ENCODE measurements at places on chromosomes 1 and 21.

DNA sequence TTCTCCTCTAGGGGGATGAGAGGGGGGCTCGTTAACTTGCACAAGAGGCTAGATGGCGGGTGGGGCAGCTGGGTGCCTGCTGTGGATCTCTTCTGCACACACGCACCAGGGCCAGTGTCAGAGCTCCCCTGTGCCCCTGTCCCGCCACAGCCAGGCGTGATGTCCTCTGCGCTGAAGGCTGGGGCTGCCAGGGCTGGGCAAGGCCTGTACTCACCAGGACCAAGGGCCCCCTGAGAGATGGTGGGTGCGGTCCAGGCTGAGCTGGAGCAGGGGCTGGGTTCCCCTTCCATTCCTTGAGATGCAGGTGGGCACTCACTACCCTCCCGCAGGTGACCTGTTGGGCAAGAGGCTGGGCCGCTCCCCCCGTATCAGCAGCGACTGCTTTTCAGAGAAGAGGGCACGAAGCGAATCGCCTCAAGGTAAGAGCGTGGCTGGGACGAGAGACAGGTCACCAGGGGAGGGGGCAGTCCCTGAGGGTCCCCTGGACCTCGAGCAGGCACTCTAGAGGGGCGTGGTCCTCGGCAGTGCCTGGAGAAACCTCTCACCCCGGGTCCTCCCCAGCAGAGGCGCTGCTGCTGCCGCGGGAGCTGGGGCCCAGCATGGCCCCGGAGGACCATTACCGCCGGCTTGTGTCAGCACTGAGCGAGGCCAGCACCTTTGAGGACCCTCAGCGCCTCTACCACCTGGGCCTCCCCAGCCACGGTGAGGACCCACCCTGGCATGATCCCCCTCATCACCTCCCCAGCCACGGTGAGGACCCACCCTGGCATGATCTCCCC is 15.2 kb downstream of the SAMD11 start:
- DNase-seq, result no peak

DNA sequence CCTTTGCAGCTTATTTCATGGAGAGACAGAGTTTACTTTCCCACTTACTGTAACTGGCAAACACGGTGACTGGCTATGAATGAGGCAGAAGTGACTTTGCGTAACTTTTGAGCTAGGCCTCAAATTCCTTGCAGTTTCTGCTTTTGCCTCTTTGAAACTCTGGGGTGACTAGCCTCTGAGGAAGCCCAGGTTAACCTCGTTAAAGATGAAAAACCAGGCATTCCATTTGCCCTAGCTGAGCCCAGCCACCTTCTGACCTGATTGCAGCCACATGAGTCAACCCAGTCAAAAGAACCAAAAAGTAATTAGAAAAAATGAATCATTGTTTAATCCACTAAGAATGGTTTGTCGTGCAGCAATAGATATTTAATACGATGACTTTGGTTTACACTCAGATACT is 20.4 kb downstream of the PRMT6 start:
- DNase-seq, result no peak

DNA sequence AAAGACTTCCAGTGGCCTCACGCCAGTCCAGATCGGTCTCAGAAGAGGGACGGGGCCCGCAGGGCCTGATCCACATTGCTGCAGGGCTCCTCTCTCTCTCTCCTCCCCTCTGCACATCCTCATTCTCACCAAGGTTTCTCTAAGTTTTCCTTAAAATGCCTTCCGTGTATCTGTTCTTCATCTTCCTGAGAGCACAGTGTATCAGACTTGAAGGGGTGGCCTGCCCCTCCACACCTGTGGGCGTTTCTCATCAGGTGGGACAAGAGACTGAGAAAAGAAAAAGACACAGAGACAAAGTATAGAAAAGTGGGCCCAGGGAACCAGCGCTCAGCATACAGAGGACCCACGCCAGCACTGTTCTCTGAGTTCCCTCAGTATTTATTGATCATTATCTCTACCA is 66.4 kb downstream of the PRKAB2 start:
- no peak for DNase-seq

- DNase-seq, result no peak
These were observed 138.2 kb upstream of the CACNA1E start for GRCh38 chr1:181345146-181345545.

GRCh38 chr1:31689854-31690253 is 14.0 kb downstream of the COL16A1 start:
- DNase-seq, result no peak

DNA sequence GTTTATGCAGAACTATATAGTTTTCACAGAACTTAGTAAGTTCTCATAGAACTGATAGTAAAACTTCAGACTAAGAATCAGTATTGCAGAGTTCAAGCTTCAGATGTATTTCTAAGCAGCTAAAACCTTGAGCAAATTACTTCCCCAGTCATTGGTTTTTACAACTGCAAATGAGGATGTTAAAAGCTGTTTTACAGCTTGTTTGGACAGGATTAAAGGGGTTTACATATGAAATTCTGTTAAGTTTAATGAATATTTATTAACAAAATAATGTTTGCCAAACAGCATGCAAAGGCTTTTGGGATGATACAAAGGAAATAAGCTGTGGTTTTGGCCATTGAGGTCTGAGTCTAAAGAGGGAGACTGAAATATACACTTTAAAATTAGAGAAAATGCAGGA is 39.1 kb downstream of the CRB1 start:
- DNase-seq, result no peak

GRCh38 chr1:114466334-114467014 is 44.5 kb downstream of the TRIM33 start:
- no peak for DNase-seq

GRCh38 chr1:17865912-17866739 is 111.0 kb downstream of the ACTL8 start:
- no peak for DNase-seq

DNA sequence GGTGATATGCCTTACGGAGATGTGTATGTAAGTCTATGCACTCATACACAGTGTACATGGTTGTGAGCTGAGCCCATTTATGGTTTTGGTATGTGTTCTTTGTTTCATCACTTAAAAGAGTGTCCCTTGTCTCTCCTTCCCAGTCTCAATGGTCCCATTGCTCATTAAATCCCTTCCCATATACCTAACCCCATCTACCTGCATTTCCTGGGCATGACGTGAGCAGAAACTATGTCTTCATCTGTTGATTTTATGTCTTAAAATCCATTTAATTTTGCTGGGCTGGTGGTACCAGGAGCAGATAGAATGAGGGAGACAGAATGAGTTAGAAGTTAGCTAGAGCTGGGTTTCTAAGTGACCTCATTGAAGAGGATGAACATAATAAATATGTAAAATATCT is 44.8 kb downstream of the ADAMTS1 start:
- DNase-seq, result no peak

GRCh38 chr1:221644663-221645258 is 97.1 kb downstream of the DUSP10 start:
- DNase-seq, result no peak

DNA sequence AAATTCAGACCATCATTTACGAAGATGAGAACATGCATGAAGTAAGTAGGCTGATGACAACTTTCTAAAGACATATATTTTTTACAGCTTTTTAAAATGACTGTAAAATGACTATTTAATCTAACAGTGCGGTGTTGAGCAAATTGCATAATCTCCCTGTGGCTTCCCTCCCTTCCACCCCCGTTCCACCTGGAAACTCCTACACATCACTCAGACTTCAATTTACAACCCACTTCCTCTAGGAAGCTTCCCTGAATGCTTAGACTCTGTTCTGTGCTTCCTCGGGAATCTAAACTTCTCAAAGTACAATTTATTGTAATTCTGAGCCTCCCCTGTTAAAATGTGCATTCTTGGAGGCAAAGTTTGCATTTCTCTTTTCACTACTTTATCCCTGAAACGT is 354.9 kb downstream of the DPYD start:
- DNase-seq, result no peak

DNA sequence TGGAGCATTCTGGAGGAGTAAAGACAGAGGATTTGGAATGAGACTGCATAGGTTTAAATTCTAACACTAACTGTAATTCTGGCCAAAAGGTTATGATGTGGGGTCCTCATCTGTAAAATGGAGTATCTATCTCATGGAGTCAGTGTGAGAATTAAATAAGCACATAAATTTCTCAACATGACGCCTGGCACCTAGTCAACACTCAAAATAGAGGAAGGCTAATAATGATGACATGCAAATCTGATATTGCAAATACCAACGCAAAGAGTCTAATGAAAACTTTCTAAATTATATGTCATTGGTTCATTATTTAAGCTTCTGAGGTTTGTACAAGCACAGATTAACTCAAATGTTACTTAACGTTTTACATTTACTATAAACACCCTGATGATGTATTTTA is 29.6 kb downstream of the APP start:
- DNase-seq, result no peak

GRCh38 chr1:225349826-225350225 is 78.0 kb downstream of the LBR start:
- no peak for DNase-seq

GRCh38 chr1:191174298-191174697 is 696.6 kb upstream of the BRINP3 start:
- no peak for DNase-seq

DNA sequence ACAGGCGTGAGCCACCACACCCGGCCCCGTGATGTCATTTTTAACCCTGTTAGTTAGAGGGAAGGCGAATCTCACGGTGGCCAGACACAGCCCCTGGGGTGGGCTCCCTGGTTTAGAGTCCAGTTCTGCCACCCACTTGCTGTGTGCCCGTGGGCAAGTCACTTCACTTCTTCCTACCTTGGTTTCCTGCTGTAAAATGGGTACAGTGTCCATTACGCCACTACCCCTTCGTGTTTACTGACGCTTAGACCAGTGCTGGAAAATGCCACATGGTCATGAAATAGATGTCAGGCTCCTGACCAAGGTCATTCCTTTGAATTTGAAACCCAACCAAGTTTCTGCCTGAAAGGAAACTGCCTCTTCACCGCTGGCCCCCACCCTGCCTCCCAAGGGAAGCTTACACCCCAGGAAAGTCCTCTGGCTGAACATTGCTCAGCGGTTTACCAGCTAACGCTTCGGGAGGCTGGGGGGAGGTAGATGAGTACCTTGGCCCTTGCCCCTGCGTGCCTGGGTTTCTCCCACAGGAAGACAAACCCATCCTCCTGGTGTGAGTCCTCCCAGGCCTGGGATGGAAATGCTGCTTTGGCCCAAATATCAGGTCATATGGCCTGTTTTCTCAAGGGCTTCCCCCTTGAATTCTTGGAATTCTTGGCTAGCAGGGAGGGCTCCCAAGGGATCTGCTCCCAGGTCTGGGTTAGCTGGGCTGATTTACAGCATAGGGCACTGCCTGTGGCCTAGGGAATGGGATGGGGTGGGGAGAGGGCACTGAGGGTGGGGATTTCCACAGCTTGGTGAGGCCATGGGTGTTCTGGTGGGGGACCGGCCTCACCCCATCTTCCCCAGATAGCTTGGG is 7.6 kb upstream of the AADACL4 start:
- peak; percentile 76 for DNase-seq

GRCh38 chr1:226637147-226637935 is 88.8 kb downstream of the STUM start:
- DNase-seq, result peak; percentile 70

DNA sequence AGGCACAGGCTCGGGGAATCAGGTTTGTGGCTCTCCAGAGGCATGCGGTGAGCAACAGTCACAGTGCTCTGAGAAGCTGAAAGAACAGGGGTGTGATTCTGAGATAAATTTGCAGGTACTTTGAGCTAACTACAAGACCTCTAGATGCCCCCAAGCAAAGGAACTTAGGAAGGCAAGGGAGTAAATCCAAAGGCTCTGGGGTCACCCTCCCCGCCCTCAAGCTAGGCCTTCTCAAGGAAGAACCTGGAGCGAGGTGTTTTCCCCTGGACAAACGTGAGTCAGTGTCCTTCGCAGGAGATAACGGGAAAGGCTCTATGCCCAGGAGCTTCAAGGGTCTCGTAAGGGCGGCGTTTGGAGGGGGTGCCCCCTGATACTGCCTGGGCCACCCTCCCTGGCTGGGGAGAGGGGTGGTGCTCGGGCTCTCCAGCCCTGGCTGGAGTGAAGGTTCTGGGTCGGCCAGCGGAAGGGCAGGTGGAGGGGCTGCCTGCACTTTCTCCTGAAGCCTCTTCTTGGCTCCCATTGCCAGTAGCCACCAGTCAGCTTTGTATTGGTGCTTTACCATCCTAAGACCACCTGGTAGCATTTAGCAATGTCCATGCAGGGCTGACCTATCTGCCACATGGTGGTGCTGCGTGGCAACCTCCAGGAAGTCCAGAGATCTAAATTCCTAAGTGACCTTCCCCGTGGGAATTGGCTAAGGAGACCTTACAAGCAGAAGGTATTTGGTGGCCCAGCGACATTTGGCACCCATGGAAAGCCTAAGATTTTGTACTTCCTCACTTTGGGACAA is 44.0 kb downstream of the GPR161 start:
- no peak for DNase-seq

DNA sequence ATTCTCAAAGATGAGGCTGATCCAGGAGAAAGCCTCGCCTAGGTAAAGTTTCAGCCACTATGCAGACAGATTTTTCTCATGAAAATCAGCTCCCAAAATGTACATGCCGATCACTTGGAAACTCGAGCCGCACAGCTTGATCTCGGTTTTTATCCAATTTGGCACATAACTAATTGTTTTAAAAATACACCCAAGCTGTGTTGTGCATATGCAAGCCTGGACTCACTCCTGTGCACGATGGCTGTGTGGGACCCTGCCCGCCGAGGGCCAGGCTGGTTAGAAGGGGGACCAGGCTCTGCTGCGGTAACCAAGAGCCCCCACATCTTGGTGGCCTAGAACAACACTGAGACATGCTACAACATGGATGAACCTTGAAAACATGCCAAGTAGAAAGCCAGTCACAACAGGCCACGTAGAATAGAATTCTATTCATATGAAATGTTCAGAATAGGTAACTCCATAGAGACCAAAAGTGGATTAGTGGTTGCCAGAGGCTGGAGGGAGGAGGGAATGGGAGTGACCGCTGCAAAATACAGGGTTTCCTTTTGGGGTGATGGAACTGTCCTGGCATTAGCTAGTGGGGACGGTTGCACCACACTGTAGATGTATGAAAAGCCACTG is 16.1 kb upstream of the LDLRAP1 start:
- DNase-seq, result no peak

- no peak for DNase-seq
These were observed 141.9 kb downstream of the TSEN15 start for GRCh38 chr1:184193451-184193850.

GRCh38 chr1:217647791-217648190 is 16.6 kb downstream of the SPATA17 start:
- DNase-seq, result no peak

- no peak for DNase-seq
These were observed 13.4 kb upstream of the KIAA1614 start for GRCh38 chr1:180899262-180899661.

- no peak for DNase-seq
These were observed 23.8 kb downstream of the LHX4 start for GRCh38 chr1:180253585-180254495.

- DNase-seq, result no peak
These were observed 45.9 kb downstream of the MATN1 start for GRCh38 chr1:30677471-30677870.

All from heart left ventricle (tissue), 16 donors.